Left renal pelvis (tissue), 4 donors: ENCODE measurements at places on chromosomes 16 and 17. TPM values are rescaled to one million over a fixed set of nuclear protein-coding genes. Genes with fewer than 3 reads are reported as not detected.

Gene ARHGAP23
- 43.2 TPM for polyA plus RNA-seq

Gene TEKT5
- 0.16 TPM for polyA plus RNA-seq

Gene GNPTG
- 76.1 TPM for polyA plus RNA-seq

Gene FOXL1
- 8.5 TPM for polyA plus RNA-seq

Gene SBK1
- polyA plus RNA-seq: 7.6 TPM

Gene RNF227
- polyA plus RNA-seq: 6.4 TPM

Gene ANKRD40CL
- 0.35 TPM for polyA plus RNA-seq

Gene TRIM65
- 11.0 TPM for polyA plus RNA-seq
